ENCODE measurements at places on chromosomes 16 and 17. TPM values are rescaled to one million over a fixed set of nuclear protein-coding genes. Genes with fewer than 3 reads are reported as not detected.
A peak's percentile ranks its signal among the peaks of the same experiment; 100 is the strongest.

DNA sequence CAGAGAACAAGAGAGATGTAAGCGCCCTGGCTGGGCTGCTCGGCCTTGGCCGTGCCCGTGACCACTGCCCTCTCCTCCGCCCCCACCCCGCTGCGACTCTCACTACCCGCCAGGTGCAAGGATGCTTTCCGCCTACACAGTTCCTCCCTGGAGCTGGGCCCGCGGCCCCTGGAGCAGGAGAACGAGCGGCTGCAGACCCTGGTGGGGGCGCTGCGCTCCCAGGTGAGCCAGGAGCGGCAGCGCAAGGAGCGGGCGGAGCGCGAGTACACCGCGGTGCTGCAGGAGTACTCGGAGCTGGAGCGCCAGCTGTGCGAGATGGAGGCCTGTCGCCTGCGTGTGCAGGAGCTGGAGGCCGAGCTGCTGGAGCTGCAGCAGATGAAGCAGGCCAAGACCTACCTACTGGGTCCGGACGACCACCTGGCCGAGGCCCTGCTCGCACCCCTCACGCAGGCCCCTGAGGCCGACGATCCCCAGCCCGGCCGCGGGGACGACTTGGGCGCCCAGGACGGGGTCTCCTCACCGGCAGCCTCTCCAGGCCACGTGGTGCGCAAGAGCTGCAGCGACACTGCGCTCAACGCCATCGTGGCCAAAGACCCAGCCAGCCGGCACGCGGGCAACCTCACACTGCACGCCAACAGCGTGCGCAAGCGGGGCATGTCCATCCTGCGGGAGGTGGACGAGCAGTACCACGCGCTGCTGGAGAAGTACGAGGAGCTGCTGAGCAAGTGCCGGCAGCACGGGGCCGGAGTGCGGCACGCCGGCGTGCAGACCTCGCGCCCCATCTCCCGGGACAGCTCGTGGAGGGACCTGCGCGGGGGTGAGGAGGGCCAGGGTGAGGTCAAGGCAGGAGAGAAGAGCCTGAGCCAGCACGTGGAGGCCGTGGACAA is 9.2 kb upstream of the MRPL58 start:
- DNase-seq, result no peak

Gene HASPIN
- 9.0 TPM for total RNA-seq

Gene TEX14
- total RNA-seq, result 0.55 TPM

DNA sequence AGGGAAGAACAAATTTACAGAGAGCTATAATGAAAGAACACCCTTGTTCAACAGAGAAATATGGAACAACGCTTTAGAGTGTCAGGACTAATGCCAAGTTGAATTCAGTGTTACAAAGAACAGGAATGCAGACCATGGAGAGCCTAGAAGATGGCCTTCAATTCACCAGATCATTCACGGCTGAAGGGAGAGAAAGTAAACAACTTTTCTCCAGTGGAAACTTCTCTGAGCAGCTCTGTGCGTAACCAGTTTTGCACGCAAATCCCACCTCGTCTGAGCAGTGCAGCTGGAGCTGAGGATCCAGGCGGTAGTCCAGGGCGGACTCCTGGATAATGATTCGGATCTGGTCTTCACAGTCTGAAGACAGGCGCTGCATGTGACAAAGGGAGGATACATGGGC is 40.5 kb upstream of the CLEC18B start:
- no peak for DNase-seq

DNA sequence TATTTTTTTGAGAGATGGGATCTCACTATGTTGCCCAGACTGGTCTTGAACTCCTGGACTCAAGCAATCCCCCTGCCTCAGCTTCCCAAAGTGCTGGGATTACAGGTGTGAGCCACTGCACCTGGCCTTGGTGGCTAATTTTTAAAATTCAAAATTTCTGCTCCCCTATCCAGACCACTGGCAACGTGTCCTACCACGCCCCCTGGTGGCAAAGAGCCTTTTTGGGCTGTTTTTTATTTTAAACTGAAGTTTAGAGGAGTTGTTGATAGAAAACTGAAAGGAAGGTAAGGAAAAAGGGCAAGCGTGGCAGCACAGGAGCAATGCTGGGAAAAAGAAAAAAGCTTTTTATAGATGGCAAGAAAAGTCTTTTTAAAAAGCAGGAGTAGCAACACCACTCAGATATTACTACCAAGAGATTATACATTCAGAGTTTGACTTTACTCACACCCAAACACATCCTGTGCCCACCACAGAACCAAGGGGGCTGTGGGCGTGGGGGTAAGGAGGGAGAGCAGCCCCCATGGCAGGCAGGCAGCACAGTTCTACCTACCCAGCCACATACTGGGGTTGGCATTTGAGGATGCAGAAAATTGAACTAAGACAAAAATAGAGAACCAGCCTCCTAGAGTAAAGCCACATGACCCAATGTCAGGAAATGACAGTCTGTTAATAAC is 4.2 kb upstream of the MXRA7 start:
- DNase-seq, result peak; percentile 82

- DNase-seq, result no peak
Measured at GRCh38 chr17:62098623-62099231, 33.6 kb upstream of the MED13 start.

- DNase-seq, result no peak
Measured at GRCh38 chr17:57246257-57246656, 10.1 kb upstream of the MSI2 start.

DNA sequence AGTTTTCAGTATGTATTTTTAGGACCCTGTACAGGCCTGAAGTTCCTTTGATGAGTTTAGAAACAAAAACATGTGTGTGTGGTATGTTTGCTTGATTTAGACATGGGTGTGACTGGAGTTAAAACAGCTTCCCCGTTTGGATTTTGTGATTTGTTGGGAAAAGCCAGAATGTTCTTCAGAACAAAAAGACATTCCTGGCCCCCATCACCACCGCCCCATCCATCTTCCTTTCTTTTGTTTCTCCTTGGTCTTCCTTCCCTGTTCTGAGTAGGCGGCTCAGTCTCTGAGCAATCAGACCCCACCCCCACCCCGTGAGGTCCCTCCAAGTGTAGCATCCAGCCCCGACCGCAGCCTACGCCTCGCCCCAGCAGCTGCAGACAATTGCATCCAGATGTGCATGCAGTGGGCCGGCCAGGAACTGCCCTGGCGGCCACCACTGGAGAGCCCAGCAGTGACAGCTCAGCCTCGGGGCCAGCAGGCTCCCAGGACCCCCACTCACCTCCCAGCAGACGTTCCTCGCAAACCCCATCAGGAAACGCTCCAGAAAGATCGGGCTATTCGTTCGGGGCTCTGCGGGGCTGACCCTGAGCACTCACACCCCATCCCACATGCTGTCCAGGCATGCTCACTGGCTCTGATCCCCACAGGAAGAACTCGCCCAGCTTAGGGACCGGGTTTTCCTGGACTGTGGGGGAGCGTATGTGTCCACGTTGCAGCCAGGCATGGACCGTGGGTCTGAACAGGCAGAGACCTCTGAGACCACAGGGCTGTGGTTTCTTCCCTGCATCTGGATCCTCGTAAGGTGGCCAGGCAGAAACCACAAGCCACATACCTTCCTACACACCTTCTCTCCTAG is 99.8 kb upstream of the CDH5 start:
- no peak for DNase-seq
